Left ventricle myocardium superior (tissue), 1 donor: ENCODE measurements at places on chromosomes 5 and 9. TPM values are rescaled to one million over a fixed set of nuclear protein-coding genes. Genes with fewer than 3 reads are reported as not detected.

WDR55 gene
- total RNA-seq, result 12.1 TPM

SLC36A2 gene
- 0.22 TPM for total RNA-seq

ZNF483 gene
- total RNA-seq, result 4.9 TPM

TCOF1 gene
- 21.0 TPM for total RNA-seq

PCDHGB1 gene
- total RNA-seq, result 7.1 TPM

C9 gene
- total RNA-seq, result not detected

NSG2 gene
- total RNA-seq, result 0.27 TPM

SCGB3A2 gene
- total RNA-seq, result not detected

FLT4 gene
- total RNA-seq, result 8.0 TPM

DNA sequence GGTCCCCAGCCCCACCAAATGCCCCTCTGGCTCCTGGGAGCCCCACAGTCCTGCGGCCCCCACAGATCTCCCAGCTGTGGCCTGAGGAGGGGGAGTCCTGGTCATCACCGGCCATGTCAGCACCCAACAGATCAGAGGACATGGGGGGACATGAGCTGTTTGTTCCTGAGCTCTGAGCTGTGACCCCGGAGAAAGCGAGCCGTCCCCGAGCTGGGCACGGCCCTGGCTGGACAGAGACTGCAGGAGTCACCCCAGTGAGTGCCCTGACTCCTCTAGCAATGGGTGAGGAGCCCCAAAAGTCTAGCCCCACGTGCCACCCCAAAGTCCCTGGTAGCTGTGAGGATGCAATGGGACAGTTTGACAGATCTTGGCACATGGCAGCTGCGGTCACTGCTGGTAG is 25.7 kb downstream of the CCDC187 start:
- no peak for DNase-seq

GRCh38 chr5:16987776-16988175 is 51.7 kb upstream of the MYO10 start:
- no peak for DNase-seq

DNA sequence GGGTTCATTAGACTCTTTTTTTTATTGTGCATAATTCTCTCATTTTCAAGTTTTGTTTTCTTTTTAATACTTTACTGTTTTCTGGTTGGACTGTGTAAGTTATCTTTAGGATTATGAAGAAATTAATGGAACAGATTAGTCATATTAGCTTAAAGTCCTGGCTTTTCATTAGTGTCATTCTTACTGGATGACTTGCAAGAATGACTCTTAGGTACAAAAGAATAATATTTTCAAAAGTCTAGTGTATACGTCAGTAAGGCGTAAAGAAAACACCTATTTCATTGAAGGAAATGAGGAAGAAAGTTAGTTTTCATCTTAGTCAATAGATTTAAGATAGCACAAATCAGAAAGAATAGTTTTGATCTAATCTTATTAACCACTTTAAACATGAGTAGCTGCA is 20.4 kb downstream of the UHRF2 start:
- no peak for DNase-seq

DNA sequence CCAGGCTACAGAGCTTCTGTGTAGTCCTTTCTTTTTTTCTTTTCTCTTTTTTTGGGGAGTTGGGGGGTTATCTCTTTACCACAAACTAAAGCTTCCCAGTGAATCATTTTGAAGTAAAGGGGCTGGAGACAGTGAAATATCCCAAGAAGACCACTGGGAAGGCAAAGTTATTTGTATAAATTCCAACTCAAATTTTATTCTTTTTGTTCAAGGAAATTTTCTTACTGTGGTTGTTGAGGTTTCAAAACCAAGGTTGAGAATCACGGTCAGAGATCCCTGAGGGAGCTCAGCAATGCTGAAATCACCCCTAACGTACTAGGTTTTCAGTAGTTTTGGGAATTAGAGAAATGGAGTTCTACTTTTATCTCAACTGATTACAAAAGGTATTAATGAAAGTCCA is 175.7 kb downstream of the ARHGEF28 start:
- DNase-seq, result no peak

- no peak for DNase-seq
Measured at GRCh38 chr9:70290626-70291025, 31.8 kb downstream of the SMC5 start.

DNA sequence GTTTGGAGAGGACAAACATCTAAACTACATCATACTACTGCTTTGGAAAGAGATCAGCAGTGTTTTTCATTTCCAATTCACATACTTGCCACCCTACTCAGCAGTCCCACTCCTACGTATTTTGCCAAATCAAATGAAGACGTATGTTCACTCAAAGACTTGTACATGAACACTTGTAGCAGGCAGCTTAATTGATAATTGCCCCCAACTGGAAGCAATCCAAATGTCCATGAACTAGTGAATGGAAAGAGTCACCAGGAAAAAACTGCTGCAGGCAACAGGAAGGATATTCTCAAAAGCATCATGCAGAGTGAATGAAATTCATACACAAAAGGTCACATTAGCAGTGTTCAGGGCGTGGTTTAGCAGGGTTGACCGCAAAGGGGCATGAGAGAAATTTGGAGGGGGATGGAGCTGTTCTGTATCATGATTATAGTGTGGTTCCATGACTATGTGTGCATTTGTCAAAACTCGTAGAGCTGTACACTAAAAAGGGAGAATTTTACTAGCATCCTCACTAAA is 38.8 kb downstream of the PAEP start:
- no peak for DNase-seq

DNA sequence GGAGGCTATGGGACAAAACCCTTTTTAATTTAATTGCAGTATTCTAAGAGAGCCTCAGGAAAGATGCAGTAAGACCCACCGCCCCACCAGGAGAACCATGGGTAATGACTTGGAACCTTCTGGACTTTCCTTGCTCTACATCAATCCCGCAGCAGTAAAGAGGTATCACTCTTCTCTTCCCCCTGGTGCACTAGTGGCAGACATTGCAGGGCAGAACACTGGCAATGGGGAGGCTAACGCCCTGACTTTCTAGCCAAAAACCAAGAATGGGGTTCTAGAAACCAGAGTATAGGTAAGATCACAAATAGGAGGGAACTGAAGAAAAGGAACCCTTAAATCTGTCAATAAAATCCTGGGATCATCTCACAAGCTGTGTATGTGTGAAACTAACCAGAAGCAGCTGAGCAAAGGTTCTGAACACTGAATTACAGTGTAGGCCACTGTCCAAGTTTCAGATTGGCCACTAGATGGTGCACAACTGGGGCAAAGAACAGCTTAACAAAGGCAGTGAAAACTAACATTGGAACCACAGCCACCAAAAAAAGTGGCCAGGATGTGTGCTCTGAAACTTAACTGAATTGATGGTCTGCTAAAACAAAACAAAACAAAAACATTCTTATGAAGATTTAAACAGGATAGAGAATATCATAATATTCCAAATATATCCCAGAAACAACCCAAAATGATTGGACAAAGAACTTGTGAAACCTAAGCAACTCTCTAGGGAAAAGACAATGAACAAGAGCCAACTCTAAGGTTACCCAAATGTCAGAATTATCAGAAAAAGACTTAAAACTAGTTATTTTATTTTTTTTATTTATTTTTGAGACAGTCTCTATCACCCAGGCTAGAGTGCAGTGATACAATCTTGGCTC is 6.6 kb upstream of the FAM151B start:
- DNase-seq, result no peak

- DNase-seq, result no peak
Measured at GRCh38 chr5:19258686-19259085, 729.3 kb downstream of the CDH18 start.

GRCh38 chr5:160023908-160024630 is 15.1 kb downstream of the TTC1 start:
- DNase-seq, result no peak

DNA sequence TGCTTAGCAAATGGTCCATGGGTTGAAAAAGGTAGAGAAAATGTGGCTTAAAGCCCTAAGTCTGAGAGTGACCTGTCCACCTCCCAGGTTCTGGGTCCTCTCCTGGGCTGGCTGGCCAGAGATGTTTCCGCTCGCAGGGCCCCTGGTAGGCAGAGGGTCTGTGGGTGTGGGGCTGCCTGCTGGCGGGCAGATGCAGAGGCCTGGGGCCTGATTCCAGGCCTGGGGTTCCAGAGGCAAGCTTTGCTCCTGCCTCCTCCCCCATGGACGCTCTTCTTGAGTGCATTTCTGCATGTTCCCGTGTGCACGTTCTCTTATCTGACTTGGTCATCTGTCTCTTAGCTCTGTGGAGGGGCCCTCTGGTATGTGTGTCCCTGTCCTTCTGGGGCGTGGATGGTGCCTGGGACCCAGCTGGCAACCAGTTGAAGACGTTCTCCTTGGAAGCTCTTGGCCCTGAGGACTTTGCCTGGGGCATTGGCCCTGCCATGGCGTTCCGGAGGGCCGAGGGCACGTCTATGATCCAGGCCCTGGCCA is 3.8 kb downstream of the MIGA2 start:
- DNase-seq, result no peak

GRCh38 chr5:94849821-94850736 is 231.6 kb downstream of the SLF1 start:
- no peak for DNase-seq

- no peak for DNase-seq
Measured at GRCh38 chr9:22416692-22417060, 29.9 kb upstream of the DMRTA1 start.
